ENCODE measurements at places on chromosomes 7 and 10.

DNA sequence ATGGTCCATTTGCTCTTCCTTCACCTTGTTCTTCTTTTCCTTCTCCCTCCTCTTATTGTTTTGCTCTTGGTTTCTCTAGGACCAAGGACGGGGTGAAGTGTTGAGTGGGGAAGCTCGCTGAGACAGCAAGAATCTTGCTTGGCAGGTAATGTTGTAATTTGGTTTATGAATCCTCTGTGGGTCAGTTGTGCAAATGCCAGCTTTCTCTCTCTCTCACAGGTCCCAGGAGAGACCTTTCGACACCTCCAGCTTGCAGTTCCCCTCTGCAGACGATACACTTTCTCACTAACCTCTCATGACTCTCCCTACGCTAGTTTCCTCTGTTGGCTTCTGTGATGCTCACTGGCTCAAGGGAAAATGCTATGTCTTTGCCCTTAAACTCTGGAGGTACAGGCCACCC, 77.0 kb downstream of the FRMD4A start:
- DNase-seq = no peak

DNA sequence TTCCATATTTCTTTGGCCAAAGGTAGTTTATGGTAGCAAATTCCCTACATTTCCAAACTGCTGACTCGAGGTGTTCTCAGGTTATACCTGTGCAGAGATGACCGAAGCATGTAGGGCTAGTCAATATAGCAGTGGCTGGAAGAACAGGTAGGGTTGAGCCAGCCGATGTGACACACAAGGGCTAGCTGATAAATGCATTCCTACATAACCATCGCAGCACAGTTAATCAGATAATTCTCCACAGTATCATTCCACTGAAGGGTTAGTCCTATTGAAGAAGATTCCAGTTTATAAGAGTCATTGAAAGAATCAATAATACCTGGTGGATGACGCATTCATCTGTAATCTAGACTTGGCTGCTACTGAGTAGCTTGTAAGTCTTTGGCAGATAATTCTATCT, 220.0 kb downstream of the KIF20B start:
- peak; percentile 4 for DNase-seq

DNA sequence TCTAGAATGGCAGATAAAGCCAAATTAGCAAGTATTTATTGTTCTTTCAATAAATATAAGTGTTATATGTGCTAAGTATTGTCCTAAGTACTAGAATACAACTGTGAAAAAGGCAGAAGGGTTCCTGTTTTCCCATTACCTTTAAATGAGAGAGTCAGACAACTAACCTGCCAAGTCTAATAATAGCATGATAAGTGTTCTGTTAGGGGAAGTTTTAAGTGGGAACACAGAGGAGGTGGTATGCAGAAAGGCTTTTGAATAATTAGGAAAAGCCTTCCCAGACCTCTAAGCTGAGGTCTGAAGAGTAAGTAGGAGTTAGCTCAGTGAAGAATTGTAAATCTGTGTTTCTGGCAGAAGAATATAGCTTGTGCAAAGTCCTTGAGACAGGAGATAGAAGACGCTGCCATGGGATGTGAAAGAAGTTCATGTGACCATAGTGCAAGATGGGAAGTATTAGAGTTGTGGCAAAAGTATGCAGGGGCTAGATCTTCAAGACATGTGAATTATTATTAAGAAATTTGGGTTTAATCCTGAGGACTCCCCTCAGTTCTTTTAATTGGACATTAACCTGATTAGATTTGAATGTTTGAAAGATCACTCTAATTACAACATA, 12.5 kb downstream of the SHOC2 start:
- DNase-seq = no peak

DNA sequence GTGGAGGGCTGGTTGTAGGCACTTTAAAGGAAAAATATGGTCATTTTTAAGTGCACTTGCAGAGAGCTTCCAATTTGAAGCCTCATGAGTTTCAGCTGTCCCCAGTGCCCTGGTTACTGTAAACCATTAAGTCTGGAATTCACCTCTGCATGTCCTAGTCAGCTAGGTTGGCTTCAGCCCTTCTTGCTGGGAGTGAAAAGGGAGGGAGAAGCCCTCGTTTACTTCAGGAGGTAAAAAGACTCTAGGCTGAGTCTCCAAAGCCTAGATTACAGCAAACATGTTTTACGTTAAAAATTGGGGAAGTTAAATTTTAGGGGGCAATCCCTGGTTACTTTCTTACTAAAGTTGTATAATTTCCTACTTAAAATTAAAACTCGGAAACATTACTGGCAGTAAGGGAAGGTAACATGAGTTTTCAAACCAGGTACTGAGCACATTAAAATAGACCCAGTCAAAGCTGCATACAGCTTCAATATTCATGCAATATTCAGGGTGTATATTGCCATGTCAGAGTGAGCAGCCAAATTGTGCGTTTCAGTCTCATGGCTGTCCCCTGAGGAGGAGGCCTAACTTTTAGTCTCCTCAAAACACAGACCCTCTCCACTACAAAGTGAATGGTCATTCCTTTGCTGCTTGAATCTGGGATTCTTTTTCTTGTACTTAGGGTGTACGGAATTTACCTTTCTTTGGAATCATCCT, 156.7 kb downstream of the PRKG1 start:
- DNase-seq = no peak

DNA sequence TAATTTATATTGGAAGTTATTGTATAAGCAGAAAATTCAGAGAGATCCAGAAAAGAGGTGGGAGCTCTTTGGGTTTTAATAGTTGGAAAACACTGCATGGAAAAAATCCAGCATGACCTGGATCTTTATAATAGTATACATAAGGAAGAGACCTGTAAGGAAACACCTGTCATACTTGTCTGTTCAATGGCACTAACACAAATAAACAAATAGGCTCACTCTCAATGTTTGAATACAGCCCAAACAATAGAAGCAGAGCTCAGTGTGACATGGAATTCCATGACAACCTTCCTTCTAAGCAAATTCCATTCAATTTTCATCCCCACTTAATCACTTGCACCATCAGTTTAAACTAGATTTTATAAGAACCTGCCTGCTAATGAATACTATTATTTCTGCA, 31.7 kb downstream of the CISD1 start:
- DNase-seq = no peak

All from astrocyte of the spinal cord (primary cell).